ENCODE measurements at places on chromosomes 7 and 10.

DNA sequence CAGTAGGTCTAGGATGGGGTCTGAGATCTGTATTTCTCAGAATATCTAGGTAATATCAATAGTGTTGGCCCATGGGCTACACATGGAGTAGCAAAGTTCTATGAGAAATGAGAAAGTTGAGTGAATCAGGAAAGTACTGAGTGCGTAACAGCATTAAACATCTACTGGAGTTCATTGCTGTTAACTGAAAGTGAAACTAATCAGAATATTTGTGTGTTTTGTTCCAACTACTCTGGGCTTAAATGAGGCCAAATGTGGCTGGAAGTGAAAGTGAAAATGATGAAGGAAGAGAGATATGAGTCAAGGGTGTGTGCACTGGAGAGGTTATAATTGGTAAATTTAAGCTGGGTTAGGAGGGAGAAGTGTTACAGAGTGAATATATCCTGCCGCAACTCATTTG is 46.5 kb downstream of the TMEM106B start:
- DNase-seq = no peak

DNA sequence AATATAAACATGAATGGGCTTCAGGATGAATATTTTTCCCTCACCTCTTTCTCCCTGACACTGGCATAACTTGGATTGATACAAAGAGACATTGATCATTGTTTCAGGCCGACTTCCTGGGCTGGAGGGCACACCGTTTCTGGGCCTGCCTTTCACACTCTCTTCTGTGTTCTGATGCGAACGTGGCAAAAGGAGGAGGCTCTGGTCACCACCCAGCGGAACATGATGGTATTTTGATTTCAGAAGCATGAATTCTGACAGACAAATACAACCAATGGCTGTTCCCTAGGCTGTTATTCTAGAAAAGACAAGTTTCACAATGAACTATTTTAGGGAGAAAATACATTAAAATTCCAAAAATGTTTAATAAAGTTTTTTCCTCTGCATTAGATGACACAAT is 534.5 kb upstream of the MKI67 start:
- DNase-seq = no peak

DNA sequence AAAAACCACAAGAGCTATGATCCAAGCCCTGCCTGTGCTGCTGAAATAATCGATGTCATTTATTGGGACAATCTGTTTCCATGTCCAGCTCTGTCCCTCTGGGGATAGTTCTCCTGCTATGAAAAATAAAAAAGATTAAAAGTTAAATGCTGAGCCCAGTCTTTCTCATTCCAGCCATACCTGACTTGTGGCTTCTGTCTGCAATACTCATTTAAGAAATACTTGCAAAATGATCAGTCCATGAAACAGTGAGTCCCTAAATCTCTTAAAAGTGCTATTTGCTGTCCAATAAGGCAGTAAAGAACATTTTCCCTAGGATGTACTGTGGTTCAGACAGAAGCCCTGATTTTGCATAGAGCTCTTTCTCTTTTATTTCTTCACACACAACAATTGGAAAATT is 91.7 kb downstream of the SLC16A9 start:
- no peak for DNase-seq

- no peak for DNase-seq
These were observed 12.5 kb downstream of the STAG3 start for GRCh38 chr7:100190048-100190711.

- DNase-seq = no peak
These were observed 59.8 kb upstream of the TES start for GRCh38 chr7:116150588-116150987.

DNA sequence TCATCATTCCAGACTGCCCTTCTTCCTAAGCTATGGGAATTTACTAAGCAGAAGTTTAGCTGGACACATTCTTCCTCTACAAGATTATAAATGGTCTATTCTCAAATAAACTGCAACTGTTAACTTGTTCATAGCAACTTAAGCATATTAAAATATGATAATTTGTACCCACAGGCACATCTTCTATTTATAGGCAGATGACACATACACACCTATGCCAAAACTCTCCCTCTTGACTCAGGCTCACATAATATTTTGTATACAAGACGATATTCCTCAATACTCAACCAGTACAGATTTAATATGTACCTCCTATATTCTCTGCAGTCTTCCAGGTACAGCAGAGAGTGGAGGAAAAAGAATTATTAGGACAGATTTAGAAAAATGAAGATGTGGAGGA is 232.7 kb upstream of the KIAA1217 start:
- DNase-seq = no peak

DNA sequence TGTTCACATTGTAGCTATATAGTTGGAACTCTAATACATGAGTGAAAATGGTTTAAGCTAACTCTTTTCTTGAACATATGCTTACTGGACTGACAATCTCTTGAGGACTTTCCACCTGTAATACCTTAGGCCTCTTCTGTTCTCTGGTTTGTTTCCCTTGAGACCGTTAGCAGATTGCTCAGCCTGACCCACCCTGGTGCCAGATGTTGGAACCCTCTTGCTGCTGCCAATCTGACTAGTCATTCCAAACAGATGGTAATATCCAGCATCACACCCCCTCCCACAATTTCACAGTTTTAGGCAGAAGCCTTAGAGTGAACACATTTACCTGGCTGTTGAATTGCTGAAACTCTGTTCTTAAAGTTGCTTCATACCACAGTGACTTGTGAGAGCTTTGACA is 18.7 kb downstream of the CALD1 start:
- no peak for DNase-seq

GRCh38 chr10:74925291-74925690 is 98.9 kb downstream of the KAT6B start:
- DNase-seq = no peak

DNA sequence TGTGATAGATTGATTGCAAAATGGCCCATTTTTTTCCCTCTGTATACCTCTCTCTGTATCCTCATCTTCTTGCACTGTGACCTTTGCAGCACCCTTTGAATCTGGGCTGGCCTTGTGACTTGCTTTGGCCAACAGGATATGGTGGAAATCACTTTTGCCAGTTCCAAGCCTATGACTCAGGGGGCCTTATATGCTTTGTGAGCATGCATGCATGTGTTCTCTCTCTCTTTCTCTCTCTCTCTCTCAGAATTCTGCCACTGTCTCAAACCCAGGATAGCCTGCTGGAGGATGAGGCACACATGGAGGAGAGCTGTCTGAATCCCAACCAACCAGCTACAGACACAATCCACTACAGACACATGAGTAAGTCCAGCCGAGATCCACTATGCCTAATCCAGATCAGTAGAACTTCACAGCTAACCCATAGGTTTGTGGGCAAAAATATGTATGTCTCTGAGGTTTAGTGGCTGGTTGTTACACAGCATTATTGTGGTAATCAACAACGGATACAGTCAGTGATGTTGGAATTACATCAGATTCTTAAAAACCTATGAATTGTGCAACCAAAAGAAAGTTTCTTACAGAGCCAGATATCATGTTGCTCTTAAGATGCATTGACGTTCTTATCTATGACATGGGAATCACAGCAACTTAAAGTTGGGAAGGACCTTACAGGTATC is 41.8 kb upstream of the ABCB4 start:
- no peak for DNase-seq

Measured in stimulated activated CD4-positive, alpha-beta T cell treated with anti-CD3 and anti-CD28 coated beads, Interleukin-1b, Interleukin-23, amount 100 ng/mL, for 1 hour (primary cell).